NCI-H774 (cell line): ENCODE measurements at places on chromosomes 5 and 9.

DNA sequence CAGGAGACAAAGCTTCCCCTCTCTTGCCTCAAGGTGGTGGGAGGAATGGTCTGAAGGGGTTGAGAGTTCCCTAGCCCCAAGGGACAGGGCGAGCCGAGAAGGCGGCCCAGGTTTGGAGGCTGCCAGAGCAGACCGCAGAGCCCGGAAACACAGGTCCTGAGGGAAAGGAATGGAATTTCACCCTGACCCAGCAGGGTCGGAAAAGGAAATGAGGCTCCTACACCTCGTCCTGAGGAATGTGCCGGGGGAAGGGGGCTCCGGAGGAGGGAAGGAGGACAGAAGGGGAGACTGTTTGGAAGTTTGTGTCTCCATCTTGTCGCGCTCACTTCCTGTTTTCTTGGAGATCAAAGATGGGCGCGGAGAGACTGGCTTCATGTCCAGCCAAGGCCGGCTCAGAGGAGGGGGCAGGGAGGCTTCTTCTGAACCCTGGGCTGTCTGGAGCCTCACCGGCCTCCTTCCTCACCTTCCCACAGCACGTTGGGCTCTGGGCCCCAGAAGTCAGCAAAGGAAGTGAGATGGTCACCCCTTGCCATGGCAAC lies 9.6 kb downstream of the ENG start:
- no peak for DNase-seq

DNA sequence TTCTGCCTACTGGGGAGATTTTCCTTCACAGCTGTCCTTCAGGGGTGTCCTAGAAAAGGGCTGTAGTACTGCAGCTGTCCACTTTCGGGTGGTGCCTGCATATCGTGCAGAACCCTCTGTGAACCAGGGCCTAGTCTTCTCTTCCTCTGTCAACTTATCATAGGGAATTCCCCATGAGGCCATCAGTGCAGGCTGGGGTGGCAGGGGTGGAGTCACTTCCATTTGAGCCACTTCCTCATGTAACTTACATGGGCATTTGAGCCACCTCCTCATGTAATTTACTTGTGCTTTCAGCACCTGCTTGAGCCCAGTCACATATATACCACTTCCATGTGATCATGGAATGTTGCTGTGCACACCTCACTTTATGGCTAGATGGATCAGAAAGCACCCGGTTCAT lies 742.0 kb upstream of the RGMB start:
- no peak for DNase-seq

GRCh38 chr9:109780453-109781033 lies 545 bp downstream of the PALM2AKAP2 start:
- no peak for DNase-seq

DNA sequence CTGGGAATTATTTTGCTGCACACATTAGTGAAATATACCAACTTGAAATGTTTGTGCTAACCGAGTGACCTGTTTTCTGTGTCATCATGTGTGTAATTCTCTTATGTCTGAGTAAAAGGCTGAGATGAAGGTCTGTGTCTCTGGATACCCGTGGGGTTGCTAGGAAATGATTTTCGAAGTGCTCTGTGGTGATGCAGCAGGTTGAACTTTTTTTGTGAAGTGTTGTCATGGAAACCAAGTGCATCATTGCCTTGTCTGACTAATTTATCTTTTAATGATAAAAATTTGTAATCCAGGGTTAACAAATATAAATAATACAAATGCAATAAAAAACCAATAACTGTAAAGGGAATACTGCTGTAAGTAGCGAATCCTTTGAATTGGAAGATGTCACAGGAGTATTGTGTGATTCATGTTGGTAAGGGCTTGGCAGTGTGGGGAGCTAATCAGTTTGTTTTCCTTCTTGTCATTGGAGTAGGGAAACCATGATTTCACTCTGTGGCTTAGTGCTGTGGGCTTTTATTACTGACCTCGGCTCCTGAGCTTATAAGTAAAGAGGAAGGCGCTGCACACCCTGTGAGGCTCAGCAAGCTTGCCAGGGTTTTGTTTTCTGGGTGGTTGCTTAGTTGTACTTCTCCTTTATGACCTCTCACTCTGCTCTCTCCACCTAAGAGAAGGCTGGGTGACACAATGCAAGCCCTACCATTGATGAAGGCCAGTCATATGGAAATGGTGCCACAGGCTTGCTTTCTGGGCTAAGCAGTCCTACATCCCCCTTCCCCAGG lies 22.3 kb downstream of the PDE8B start:
- no peak for DNase-seq

- DNase-seq, result no peak
Observed at GRCh38 chr9:91033797-91034196, 232.2 kb downstream of the SYK start.

DNA sequence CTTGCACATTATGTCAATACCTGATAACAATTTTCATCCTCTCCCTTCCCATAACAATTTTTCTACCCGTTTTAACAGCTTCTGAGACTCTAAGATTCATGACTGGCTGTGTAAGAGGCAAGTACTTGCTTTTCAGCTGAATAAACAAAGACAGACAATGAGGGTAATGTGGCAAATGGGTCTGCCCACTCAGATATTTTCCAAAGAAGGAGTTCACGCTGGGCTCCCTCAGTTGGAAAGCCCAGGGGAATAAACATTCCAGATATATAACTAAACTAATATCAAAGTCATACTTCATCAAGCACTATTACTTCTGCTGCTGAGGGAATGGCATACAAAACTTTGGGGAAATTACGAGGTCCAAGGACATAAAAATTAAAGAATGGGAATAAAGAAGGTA lies 24.4 kb downstream of the MEGF9 start:
- DNase-seq, result peak; percentile 50

GRCh38 chr9:20559231-20559890 lies 62.9 kb downstream of the MLLT3 start:
- no peak for DNase-seq

GRCh38 chr5:9283473-9283872 lies 262.4 kb downstream of the SEMA5A start:
- no peak for DNase-seq

DNA sequence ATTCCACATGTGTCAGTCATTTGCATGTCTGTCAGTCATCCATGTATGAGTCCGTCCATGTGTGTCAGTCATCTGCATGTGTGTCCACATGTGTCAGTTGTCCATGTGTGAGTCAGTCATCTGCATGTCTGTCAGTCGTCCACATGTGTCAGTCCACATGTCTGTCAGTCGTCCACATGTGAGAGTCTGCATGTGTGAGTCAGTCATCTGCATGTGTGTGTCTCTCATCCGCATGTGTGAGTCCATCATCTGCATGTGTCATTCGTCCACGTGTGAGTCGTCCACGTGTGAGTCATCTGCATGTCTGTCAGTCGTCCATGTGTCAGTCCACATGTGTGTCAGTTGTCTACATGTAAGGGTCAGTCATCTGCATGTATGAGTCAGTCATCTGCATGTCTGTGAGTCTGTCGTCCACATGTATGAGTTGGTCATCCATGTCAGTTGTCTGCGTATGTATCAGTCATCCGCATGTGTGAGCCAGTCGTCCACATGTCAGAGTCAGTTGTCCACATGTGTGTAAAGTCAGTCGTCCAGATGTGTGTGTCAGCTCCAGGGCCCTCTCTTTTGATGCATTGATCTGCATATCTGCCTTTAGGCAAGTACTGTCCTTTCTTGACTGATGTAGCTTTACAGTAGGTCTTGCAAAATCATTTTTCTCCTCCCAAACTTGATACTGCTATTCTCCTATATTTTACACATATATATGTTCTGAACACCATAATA lies 72.5 kb upstream of the CACNA1B start:
- no peak for DNase-seq
